Muscle of leg (tissue), 16 donors: ENCODE measurements at places on chromosomes 16 and 17. TPM values are rescaled to one million over a fixed set of nuclear protein-coding genes. Genes with fewer than 3 reads are reported as not detected.
A peak's percentile ranks its signal among the peaks of the same experiment; 100 is the strongest.

DNA sequence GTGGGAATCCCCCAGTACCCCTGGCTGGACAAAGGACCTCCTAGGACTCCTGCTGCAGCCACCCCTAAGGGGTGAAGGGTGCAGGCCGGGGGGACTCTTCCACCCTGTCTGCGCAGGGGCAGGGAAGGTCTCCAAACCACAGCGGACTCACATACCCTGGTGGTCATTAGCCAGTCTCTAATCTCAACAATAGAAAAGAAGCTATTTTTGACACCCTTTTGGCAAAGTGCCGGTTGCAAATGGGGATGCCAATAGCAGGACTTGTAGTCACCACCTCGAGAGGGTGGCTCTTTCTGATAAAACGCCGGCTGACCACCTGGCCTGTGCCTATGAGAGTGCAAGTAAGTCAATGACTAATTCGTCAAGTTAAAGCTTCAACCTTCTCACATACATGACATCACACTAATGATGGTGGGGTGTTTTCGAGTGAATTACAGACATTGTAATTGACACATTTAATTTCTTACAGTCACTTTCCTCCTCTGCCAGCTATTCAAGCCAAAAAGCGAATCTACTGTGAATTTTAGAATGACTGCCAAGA lies 23.1 kb upstream of the DNAH17 start:
- peak; percentile 69 for DNase-seq
- no peak overlapping the region for H3K4me3 ChIP-seq
- H3K27me3 ChIP-seq = peaks cover 2% of the 10 kb centered on the region
- no peaks in the 10 kb centered on the region for H3K36me3 ChIP-seq
- no peak overlapping the region for H3K27ac ChIP-seq

PRR11 gene
- 4.2 TPM for total RNA-seq

GSE1 gene
- 32.4 TPM for total RNA-seq

ULK2 gene
- total RNA-seq = 17.2 TPM

DNA sequence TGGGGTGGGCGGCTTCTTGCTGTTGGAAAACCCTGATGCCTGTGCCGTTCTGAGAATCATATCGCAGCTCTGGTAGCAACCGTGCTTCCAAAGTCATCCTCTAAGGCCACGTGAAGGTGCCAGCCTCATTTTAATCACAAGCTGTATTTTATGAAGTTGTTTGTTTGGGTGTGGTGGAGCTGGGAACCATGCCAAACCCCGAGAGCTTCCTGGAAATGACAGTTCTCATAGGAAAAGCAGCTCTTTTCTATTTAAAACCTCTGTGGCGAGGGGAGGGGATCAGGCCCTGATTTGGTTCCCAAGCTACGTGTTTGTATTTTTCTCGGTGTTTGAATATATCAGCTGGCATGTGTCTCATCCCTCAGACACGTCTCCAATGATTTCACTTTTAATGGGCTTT lies 21.7 kb downstream of the KNOP1 start:
- no peak overlapping the region for H3K4me3 ChIP-seq
- peaks cover 46% of the 10 kb centered on the region for H3K36me3 ChIP-seq
- no peaks in the 10 kb centered on the region for H3K27me3 ChIP-seq
- H3K4me1 ChIP-seq = peaks cover 17% of the 10 kb centered on the region
- DNase-seq = peak; percentile 86
- peak overlapping the region; percentile 81 for H3K27ac ChIP-seq

DNA sequence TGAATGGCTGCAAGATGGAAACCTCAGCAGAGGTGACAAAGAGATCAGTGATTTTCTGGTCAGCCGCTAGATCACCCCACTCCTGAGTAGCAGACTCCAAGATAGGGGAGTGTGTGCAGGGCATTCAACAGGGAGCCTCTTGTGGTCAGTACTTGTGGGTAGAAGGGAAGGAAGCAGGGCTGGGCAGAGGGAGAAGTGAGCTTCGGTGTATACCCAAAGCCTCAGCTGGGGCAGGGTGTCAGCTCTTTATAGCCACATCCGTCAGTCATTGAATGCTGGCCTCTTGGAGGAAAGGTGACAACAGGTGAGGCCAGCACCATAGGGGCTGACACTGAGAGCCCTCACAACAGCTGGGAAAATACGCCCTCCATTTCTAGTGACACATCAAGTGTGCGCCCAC lies 2.2 kb upstream of the SLC12A3 start:
- no peaks in the 10 kb centered on the region for H3K27me3 ChIP-seq
- DNase-seq = no peak
- H3K36me3 ChIP-seq = no peaks in the 10 kb centered on the region
- no peak overlapping the region for H3K27ac ChIP-seq
- no peak overlapping the region for H3K4me3 ChIP-seq

DNA sequence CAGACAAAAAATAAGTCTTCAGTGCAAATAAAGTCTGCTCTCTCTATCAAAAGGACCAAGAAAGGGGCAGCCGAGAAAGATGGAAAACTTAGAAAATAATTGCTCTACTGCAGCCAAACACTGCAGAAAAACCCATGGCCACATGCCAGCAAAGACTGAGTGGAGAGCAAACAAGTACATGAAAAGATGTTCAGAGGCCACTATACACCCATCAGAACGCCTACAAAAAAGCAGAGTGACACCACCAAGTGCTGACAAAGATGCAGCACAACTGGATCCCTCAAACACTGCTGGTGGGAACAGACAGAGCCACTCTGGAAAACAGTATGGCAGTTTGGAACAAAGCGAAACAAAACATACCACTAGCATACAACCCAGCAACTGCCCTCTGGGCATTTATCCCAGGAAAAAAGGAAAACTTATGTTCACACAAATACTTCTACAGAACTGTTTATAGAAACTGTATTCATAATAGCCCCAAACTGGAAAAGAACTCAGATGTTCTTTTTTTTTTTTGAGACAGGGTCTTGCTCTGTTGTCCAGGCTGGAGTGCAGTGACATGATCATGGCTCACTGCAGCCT lies 36.7 kb downstream of the KIAA0753 start:
- H3K27me3 ChIP-seq = no peaks in the 10 kb centered on the region
- H3K4me3 ChIP-seq = no peak overlapping the region
- H3K36me3 ChIP-seq = peaks cover 40% of the 10 kb centered on the region

DNA sequence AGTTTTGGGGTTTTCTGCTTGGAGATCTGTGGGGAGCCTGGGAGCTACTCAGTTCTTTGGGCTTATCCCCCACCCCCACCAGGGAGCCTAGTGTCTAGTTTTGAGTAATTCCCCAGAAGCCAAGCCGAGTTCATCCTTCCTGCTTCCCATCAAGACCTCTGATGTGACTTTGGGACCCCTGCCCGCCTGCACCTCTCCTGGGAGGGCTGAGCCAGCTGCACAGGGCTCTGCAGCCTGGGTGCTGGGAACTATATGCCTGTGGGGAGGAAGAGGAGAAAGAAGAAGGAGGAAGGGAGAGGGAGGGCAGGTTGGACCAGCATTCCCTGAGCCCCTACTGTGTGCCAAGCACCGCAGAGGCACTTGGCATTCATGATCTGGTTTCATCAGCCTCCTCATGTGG lies 178.9 kb downstream of the TMEM132E start:
- no peaks in the 10 kb centered on the region for H3K27me3 ChIP-seq
- no peak overlapping the region for H3K27ac ChIP-seq
- no peak for DNase-seq

GRCh38 chr16:86424985-86425384 lies 85.3 kb upstream of the FOXF1 start:
- peaks cover 3% of the 10 kb centered on the region for H3K4me1 ChIP-seq
- H3K27me3 ChIP-seq = peaks cover 26% of the 10 kb centered on the region
- no peak overlapping the region for H3K4me3 ChIP-seq
- no peak for DNase-seq
- H3K27ac ChIP-seq = no peak overlapping the region

TNS4 gene
- total RNA-seq = not detected

DNA sequence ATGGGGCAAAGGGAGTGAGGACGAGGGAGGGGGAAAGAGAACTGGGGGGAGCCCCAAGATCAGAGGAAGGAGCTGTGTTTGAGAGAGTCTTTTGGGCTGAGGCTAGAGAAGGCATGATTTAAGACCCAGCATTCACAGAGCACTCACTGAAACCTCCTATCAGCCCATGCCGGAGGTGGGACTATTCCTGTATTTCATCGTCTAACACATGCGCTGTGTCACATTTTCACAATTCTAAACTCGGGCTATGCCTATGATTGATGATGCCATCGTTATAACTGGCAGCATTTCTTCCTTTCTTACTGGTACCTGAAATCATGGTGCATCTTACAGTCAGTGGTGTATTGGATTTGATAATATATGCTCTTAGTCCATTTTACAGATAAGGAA lies 3.5 kb downstream of the FAM171A2 start:
- no peak for DNase-seq
- no peak overlapping the region for H3K4me3 ChIP-seq
- H3K4me1 ChIP-seq = peaks cover 59% of the 10 kb centered on the region

NOL3 gene
- total RNA-seq = 14.7 TPM

DNA sequence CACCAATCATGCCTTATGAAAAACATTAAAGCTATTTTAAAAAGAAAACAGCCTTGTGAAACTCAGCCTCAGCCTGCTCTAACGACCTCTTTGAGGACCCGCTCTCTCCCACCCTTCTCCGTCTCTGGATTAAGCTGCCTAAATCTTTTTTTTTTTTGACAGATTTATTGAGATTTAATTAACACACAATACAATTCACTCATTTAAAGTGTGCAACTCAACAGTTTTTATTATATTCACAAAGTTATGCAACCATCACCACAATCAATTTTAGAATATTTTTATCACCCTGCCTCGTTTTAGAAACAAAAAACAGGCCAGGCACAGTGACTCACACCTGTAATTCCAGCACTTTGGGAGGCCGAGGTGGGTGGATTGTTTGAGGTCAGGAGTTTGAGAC lies 8.4 kb downstream of the CDR2L start:
- DNase-seq = no peak
- no peaks in the 10 kb centered on the region for H3K27me3 ChIP-seq
- peaks cover 4% of the 10 kb centered on the region for H3K4me1 ChIP-seq
- H3K4me3 ChIP-seq = no peak overlapping the region

TMEM114 gene
- total RNA-seq = not detected

DNA sequence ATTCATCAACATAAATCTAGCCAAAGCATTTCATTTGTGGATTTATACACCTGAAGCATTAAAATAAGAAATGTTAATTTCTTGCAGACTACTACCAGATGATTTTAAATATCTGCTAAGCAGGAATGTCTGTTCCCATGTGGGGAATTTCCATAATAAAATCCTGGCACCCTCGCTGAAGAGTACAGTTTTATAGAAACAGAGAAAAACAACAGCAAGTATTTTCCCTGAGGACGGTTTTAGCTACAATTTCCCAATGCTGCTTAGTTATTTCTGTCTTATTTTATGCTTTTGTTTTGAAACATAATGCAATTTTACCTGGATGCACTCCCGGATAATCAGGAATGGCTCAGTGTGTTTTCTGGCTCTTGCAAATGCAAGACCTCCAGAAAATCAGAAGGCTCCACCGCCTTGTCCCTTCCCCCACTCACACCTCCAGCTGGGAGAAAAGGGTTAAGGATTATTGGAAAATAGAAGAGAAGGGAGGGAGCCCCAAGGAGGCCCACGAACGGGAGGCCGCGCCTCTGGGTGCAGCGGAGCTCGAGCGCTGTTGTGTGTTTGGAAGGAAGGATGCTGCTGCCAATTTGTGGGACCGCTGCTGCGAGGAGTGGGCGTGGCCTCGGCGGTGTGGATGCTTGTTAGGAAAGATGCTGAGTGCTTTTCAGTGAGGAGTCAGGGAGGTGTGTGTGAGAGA lies at the start of gene CNTNAP4:
Gene CNTNAP4 (plus strand): TSS at position 657 of the 694 bp plus-strand sequence. CDS start 262 bp downstream, outside the sequence.
- H3K4me1 ChIP-seq = no peaks in the 10 kb centered on the region
- DNase-seq = peak; percentile 95
- H3K27me3 ChIP-seq = peaks cover 2% of the 10 kb centered on the region
- H3K4me3 ChIP-seq = peak within 1 kb of the TSS; percentile 29
- peak within 1 kb of the TSS; percentile 76 for H3K27ac ChIP-seq

STAT5B gene
- total RNA-seq = 27.0 TPM

DNA sequence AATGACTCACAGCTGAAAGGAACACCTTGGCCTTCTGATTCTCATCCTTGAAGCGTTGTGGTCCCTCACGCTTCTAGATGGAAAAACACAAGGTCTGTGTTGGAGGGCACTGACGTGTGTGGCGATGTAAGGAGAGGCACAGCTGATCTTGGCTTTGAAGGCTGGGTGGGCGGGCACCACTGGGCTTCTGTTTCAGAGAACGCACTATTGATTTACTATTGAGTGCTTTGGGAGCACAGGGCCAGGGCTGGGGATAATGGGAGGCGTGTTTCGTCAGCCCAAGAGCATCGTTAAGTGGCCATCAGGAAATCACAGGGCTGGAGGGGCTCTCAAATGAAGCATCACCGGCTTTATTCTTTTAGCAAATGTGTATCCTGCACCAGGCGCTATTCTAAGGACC lies 70.7 kb downstream of the CMIP start:
- H3K27ac ChIP-seq = no peak overlapping the region
- H3K36me3 ChIP-seq = peaks cover 3% of the 10 kb centered on the region
- peaks cover 23% of the 10 kb centered on the region for H3K4me1 ChIP-seq
- H3K4me3 ChIP-seq = no peak overlapping the region

BCL6B gene
- 15.1 TPM for total RNA-seq

DNA sequence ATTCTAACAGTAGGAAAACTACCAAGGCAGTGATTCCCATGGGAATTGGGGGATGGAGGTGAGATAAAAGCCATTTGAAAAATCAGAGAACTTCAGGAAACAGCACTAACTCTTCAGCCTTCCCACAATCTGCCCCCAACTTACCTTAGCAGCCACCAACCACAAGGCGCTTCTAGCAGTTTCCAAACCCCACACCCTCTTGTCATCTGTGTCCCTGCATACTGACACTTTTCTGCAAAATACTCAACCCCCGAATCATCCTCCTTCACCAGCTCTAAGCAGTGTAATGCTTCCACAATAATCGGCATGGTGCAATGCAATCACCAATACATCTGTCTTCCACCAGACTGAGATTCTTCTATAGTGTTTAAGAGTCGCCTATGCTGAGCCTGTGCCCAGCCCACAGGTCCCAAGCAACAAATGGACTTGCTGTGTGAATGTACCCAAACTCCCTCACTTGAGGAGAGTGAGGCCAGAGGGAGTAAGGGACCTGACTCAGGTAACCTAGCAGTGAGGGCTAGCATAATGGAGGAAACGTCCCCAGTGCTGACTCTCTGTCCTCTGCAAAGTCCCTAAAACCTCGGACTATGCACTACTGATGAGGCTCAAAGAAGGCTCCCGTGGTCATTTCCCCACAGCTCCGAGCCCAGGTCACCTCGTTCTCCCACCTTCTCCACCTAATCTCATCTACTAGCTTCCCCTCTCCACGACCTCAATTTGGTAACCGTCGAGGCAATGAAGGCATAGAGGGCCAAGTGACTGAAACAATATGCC lies 943 bp downstream of the DYNC1LI2 start:
- peak overlapping the region; percentile 89 for H3K4me3 ChIP-seq
- H3K36me3 ChIP-seq = peaks cover 41% of the 10 kb centered on the region
- peaks cover 2% of the 10 kb centered on the region for H3K27me3 ChIP-seq
